ENCODE measurements at places on chromosomes 12 and 14.
A peak's percentile ranks its signal among the peaks of the same experiment; 100 is the strongest.

GRCh38 chr14:52878469-52878868 lies 72.4 kb downstream of the FERMT2 start:
- no peak for DNase-seq

DNA sequence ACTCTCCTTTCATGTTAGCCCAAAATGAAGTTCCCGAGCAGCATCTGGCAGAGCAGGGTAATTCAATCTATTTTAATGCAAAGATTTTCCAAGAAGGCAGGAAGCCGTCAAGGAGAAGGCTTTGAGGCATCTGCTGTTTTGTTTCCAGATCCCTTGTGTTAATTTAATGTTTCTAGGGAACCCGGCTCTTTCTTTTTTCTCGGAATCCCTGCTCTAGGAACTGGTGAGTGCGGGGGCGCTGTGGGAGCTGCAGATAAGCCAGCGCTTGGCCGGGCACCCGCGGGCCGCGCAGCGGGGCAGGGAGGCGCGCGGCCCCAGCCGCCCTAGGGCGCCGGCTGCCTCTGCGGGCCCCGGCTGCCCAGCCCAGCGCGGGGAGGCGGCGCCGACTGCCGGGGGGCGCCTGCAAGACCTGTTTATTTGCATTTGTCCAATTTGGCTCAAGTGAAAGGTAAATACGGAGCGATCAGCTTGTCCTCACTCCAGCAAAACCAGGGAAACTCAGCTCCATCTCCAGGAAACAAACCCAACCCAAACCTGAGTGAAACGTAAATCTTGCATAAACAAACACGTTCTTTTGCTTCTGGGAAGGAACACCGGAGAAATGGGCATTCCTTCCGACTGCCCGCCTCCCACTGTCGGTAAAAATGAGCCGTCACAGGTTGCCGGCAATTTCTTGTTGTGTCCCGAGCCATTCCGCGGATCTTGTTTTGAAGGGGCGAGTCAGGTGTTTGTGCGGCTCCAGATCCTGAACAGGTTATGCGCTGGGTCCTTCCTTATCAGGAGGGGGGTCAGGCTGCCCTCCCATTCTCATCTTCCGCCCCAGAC lies 65.1 kb downstream of the CRADD start:
- peak; percentile 98 for DNase-seq

- no peak for DNase-seq
Measured at GRCh38 chr14:33452995-33453394, 497.9 kb downstream of the EGLN3 start.

GRCh38 chr14:45998554-45998953 lies 653.0 kb downstream of the RPL10L start:
- no peak for DNase-seq

DNA sequence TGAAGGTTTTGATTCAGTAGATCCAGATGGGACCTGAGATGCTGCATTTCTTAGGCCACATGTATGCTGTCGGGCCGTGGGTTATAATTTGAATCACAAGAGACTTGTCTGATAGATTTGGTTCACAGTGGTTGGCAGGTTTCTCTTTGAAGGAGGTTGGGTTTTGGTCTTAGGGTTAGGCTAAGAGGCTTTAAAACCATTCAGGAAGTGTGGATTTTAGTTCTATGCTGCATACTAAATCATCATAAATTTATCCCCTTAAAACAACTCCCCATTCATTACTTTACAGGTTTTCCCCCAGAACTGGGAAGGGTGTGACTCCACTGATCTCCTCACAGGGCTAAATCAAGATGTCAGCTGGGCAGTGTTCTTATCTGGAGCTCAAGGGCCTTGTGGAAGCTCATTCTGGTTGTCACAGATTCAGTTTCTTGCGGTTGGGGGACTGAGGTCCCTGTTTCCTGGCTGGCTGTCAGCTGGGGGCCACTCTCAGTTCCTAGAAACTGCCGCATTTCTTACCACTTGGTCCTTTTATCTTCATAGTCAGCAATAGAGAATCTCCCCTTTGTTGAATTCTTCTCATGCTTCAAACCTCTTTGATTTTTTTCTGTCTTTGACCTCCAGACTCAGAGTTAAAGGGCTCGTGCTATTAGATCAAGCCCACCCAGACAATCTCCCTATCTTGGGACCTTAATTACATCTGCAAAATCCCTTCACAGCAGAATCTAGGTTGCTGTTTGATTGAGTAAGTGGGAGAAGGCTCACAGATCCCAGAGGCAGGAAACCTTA lies 20.6 kb upstream of the PCNX1 start:
- DNase-seq, result peak; percentile 93

- peak; percentile 62 for DNase-seq
Measured at GRCh38 chr14:103546652-103547454, 15.6 kb downstream of the BAG5 start.

DNA sequence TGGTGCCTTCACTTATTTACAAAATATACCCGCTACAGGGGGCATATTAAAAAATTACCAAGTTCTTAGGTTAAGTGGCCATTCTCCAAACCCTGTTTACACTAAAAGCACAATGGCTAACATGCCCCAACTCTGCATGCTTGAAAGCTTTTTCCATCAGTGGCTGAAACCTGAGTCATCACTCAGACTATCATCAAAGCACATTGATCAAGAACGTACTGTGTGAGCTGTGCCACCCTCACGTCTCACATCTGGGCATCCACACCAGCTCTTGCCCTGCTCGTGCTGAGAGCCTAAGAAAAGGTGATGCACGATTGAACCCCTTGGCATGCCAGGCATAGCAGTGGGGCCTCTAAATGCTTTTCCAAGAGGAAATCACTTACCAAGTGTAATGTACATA lies 13.2 kb downstream of the AQP6 start:
- DNase-seq, result no peak

- DNase-seq, result no peak
Measured at GRCh38 chr12:65961190-65962035, 137.1 kb downstream of the HMGA2 start.

DNA sequence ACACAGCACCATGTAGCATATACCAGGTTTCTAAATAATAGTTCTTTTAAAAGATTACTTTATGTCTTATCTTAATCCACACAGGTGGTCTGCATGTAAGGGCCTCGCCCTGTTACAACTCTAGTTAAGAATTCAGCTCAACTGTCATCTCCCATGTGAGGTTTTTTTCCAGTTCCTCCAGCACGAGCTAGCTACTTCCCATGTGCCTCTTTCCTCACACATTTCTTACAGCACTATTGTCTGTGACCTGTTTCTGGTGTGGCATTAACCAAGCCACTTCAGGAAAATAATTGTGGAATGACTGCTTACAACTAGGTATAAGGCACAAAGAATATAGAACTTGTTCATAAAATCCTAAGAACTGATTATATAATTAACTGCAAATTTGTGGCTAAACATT lies 65.5 kb downstream of the SH2B3 start:
- DNase-seq, result no peak

GRCh38 chr12:50557421-50557820 lies 52.6 kb downstream of the DIP2B start:
- DNase-seq, result no peak

DNA sequence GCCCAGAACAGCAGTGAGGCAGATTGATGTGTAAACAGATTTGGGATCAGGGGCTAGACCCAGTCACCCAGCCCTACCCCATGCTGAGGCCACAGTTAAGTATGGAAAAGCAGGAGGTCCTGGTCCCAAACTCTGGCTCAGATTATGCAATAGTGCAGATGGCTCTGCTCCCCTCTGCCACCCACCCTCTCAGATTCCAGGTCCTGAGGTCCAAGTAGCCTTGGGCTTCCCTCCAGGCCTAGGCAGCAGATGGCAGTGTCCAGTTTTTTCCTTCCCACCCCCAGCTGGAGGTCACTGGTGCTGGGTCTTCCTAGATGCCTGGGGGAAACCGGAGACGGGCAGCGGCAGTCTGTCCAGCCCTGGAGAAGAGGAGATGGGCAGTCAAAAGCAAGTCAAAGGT lies 2.8 kb upstream of the DHH start:
- DNase-seq, result no peak

GRCh38 chr12:107912421-107913004 lies 138.0 kb downstream of the ASCL4 start:
- peak; percentile 65 for DNase-seq

GRCh38 chr14:20679907-20680306 lies 4.5 kb upstream of the RNASE4 start:
- DNase-seq, result peak; percentile 52

GRCh38 chr12:9127484-9127883 lies 11.8 kb upstream of the A2M start:
- DNase-seq, result no peak

- DNase-seq, result no peak
Measured at GRCh38 chr12:32002848-32003493, 43.8 kb downstream of the RESF1 start.

DNA sequence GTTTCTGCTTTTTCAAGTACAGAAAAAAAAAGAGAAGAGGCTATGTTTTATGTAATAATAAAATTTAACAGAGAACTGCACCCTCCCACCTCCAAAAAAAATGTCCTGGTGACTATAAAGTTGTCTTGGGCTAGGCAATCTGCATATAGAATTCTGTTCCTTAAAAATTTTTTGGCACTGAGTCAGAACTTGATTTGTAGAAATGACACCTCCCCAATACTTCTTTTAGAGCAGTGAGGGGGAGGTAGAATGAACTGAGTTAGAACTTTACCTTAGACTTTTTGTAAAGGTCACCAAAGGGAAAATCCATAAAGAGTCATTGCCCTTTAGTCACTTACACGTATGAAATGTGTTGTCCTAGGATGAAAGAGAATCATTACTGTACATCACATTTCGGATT lies 80.0 kb downstream of the BTG1 start:
- no peak for DNase-seq

- DNase-seq, result peak; percentile 67
Measured at GRCh38 chr12:110007881-110008280, 8.7 kb downstream of the ANKRD13A start.

- no peak for DNase-seq
Measured at GRCh38 chr14:70890826-70891659, 16.2 kb upstream of the PCNX1 start.

GRCh38 chr12:132523576-132524331 lies 33.8 kb downstream of the FBRSL1 start:
- peak; percentile 85 for DNase-seq

GRCh38 chr14:102097441-102098135 lies 10.7 kb upstream of the HSP90AA1 start:
- DNase-seq, result no peak

- no peak for DNase-seq
Measured at GRCh38 chr12:128365032-128365431, 98.1 kb downstream of the TMEM132C start.

DNA sequence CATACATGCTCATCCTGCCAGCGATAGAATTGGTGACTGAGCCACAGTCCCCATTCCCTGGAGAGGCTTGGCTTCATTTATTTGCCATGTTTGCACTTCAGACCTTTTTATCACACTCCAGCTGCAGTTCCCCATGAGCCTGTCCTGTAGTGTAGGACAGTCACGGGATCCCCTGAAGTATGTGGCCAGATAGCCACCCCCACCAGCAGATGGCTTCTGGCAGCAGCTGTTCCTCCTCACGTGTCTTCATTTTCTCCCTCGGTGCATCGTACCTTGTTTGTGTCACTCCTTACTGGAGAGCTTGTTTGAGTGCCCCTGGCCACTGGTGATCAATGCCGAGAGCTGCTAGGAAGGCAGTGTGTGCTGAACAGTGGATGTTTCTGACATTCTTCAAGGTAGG lies 40.2 kb downstream of the UBE3B start:
- no peak for DNase-seq

GRCh38 chr14:93533842-93534241 lies 103.1 kb downstream of the UNC79 start:
- DNase-seq, result peak; percentile 94

- no peak for DNase-seq
Measured at GRCh38 chr14:99081880-99082279, 190.1 kb downstream of the BCL11B start.

- DNase-seq, result no peak
Measured at GRCh38 chr12:94957006-94957405, 46.5 kb downstream of the NDUFA12 start.

DNA sequence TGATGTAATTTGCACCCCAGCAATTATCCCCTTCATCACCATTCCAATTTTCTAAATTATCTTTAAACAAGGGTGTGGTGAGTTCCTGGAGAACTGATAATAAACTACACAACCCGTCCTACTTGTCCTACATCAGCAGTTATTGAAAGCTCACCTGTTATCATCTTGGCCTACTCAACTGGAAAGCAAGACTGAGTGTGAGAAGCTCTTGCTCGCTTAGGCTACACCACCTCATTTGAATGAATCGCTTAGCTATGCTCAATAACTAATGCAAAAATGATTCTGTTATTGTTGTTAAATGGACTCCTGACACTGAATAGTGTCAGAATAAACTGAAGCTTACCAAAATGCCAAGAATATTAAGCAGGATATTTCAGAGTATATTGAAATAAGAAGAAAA lies 115.4 kb upstream of the BTG1 start:
- no peak for DNase-seq

GRCh38 chr14:91048265-91048664 lies 12.2 kb downstream of the RPS6KA5 start:
- DNase-seq, result peak; percentile 39

- DNase-seq, result no peak
Measured at GRCh38 chr12:11744410-11744801, 94.9 kb downstream of the ETV6 start.

GRCh38 chr14:45249856-45250575 lies 3.0 kb downstream of the MIS18BP1 start:
- DNase-seq, result peak; percentile 95

DNA sequence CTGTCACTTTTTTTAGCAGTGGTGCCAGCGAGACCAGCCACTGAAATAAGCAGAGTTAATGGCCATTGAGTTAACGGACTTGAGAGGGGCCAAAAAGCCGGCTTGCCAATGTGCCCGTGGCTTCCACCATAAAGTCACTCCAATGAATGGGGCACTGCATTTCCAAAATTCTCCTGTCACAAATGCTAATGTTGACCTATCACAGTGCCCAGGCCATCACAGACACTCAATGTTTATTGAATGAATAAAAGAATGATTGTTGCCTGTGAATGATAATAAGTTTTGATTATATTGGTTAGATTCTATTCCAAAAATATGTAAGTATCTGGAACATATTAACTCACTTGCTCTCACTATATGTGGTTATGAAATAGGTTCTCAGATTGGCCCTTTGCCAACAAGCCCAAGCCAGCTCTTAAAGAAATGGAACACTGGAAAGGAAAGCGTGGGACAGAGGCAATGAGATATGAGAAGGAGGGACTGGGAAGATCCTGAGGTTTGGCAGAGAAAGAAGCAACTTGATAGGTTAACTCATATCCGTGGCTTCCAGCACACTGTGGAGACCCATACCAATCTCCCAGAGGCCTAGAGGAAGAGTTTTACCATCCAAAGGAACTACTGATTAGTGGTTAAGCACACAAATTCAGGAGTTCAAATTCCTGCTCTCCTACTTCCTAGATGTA lies 108.7 kb downstream of the BTG1 start:
- DNase-seq, result no peak

- DNase-seq, result no peak
Measured at GRCh38 chr12:128450810-128451209, 183.8 kb downstream of the TMEM132C start.

GRCh38 chr12:45368841-45369489 lies 153.1 kb downstream of the ANO6 start:
- no peak for DNase-seq

GRCh38 chr14:24679248-24679961 lies 45.4 kb upstream of the GZMB start:
- DNase-seq, result no peak
